Stimulated activated CD4-positive, alpha-beta T cell treated with anti-CD3 and anti-CD28 coated beads, Interleukin-2, amount 100 ng/mL, for 48 hours (primary cell): ENCODE measurements at places on chromosomes 4 and X.

GRCh38 chr4:21469438-21470300 is 478.9 kb downstream of the KCNIP4 start:
- DNase-seq, result no peak

GRCh38 chr4:32435308-32435707 is 1715.1 kb downstream of the PCDH7 start:
- DNase-seq, result no peak

GRCh38 chrX:138939038-138939437 is 227.5 kb upstream of the FGF13 start:
- no peak for DNase-seq

GRCh38 chr4:16443504-16444088 is 217.3 kb upstream of the TAPT1 start:
- DNase-seq, result no peak

DNA sequence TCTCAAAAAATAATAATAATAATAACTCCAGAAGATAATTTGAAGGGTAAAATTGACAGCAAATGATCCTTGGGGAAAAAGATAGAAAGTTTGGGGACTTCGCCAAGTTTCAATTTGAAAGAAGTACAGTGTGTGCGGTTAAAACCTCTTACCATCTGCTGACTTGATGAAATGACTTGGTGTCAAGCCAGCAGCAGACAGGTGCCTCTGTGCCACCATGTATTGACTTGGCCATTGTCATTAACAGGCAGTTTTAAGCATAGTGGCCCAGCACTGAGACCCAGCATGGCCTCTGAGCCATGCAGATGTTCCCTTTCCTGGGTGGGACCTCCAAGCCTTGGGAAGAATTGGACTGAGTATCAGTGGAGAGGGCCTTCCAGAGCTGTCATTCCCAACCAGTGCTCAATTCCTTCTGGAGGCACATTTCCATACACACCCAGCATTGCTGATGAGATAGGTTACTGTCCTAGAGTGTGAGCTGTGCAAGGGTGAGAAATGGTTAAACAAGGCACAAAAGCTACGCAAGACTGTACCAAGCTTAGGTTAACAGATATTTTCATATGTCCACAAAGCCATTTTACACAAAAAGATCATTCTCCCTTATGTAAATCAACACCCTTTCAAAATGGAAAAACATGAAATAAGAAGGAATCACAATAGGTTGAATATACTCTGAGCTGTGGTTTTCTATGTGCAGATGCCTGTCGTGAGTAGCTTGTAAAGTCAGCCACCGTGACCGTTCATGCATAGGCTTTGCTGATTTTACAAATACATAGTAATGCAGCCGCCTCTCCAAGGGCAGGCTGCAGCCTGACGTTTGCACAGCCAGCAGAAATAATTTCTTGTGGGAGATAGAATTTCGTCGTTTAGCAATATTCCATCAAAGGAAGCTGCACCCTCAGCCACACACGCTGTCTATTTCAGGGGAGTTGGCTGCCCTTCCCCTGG is 59.4 kb upstream of the FBXW7 start:
- DNase-seq, result no peak

DNA sequence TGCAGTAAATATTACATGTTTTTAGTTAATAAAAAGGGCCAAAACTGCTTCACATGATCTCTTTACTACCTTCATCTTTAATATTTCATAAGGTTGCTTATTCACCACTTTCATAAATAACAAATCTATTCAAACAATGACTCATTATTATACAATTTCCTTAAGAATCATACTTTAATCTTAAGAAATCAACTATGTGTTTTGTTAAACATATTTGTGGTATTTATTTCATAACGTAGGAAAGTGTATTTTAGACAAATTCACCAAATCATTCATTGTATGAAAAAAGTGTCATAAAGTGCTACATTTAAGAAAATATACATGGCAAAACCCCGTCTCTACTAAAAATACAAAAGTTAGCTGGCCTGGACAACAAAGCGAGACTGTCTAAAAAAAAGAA is 150.5 kb upstream of the RXFP1 start:
- DNase-seq, result no peak

- no peak for DNase-seq
Measured at GRCh38 chr4:155161357-155161756, 47.1 kb upstream of the NPY2R start.

- DNase-seq, result no peak
Measured at GRCh38 chrX:110987292-110987691, 108.7 kb upstream of the PAK3 start.

- no peak for DNase-seq
Measured at GRCh38 chr4:153553155-153553818, 87.1 kb downstream of the TMEM131L start.

- DNase-seq, result no peak
Measured at GRCh38 chrX:97234471-97235081, 350.9 kb downstream of the RPA4 start.

DNA sequence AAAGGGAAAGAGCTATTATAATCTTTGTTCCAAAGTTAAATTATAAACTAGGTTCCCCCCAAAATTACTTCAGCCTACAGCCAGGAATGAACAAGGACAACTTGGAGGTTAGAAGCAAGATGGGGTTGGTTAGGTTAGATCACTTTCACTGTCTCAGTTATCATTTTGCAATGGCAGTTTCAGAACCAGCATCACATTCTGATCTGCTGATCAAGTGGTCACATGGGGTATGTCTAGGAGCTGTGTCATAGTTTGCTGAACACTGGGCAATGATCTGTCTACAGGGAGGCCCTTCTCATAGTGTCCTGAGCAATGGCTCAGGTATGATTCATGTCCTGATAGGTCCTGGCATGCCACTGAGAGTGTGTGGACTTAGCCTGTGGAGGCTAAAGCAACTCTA is 41.6 kb upstream of the XIAP start:
- no peak for DNase-seq

DNA sequence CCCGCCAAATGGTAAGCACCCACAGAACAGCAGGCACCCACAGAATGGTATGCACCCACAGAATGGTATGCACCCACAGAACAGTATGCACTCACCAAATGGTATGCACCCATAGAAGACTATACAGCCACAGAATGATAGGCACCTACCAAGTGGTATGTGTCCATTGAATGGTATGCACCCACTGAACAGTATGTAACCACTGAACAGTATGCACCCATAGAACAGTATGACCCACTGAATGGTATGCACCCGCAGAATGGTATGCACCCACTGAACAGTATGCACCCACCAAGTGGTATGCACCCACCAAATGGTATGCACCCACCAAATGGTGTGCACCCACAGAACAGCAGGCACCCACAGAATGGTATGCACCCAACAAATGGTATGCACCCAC is 40.1 kb downstream of the CCDC149 start:
- no peak for DNase-seq

GRCh38 chrX:138026211-138026610 is 460.3 kb downstream of the ZIC3 start:
- no peak for DNase-seq

DNA sequence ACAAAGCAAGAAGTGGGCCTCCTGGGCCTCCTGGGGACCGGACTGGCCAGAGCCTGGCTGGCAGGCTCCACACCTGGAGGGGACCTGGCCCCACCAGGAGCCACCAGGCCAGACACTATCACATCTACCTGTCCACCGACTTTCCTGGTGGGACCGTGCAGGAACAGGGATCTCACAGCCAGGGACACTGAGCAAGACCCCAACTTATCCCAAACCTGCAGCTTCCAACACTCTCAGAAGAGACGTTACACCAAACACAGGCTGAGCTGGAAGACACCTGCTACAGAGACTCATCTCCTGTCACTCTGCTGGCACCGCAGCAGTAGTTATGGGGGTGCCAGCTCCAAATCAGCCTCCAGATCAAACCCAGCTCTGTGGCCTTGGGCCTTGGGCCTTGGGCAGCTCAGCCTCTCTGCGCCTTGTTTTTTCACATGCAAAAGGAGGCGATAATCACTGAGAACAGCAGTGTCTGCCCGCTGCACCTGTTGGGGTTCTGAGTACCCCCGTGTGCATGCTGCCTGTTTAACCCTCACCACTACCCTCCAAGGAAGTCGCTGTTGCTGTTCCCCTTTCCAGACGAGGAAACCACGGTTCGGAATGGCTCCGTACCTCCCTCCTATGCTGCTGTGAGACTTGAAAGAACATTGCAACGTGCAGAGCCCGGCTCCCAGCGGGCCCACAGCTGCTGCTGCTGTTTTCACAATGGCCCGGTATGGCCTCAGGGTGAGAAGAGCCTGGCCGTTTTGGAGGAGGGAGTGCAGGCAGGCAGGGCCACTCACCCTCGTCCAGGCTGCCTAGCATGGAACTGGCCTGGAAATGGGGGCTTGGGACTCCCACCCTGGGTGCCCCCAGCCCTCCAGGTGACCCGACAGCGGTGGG is 69.6 kb downstream of the ADRA2C start:
- DNase-seq, result no peak

- DNase-seq, result no peak
Measured at GRCh38 chrX:56314334-56314733, 82.2 kb downstream of the KLF8 start.

- no peak for DNase-seq
Measured at GRCh38 chrX:35699642-35700041, 98.5 kb upstream of the MAGEB16 start.

- no peak for DNase-seq
Measured at GRCh38 chr4:113469023-113469390, 292.5 kb downstream of the CAMK2D start.

DNA sequence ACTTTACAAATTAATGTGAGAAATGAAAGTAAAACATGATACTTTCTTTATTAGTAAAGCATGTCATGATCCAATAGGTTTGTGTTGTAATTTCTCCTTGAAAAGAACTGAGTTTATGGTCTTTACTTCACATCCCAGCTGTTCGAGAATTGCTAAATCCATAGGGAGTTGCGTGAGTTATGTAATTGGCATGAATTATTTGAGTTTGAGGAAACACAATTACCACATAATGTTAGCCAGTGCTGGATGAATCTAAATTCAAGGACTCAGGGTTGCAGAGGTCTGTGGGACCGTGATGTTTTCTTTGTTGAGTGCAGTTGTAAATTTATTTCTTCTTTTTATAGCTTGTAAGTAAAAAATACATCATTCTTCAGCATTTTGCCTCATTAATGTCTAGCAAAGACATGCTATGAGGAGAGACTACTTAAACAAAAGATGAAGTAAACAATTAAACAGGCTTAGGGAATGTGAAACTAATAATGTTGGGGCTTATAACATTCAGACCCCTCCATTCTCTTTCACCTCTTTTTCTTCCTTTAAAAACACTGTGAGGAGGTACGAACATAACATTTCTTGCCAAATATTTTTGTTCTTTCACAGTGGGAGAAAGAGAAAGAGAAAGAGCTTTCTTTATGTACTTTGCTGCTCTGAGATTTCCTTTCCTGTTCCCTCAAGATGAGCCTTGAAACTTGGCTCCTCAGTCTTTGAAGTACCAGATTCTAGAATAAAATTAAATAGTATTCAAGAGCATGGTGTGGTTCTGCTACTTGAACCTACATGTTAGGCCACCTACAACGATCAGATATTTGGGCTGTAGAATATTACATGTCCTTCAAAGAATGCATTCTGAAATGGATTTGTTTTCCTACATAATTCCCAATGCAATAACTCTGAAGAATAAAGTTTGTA is 159.6 kb upstream of the ANK2 start:
- DNase-seq, result no peak

DNA sequence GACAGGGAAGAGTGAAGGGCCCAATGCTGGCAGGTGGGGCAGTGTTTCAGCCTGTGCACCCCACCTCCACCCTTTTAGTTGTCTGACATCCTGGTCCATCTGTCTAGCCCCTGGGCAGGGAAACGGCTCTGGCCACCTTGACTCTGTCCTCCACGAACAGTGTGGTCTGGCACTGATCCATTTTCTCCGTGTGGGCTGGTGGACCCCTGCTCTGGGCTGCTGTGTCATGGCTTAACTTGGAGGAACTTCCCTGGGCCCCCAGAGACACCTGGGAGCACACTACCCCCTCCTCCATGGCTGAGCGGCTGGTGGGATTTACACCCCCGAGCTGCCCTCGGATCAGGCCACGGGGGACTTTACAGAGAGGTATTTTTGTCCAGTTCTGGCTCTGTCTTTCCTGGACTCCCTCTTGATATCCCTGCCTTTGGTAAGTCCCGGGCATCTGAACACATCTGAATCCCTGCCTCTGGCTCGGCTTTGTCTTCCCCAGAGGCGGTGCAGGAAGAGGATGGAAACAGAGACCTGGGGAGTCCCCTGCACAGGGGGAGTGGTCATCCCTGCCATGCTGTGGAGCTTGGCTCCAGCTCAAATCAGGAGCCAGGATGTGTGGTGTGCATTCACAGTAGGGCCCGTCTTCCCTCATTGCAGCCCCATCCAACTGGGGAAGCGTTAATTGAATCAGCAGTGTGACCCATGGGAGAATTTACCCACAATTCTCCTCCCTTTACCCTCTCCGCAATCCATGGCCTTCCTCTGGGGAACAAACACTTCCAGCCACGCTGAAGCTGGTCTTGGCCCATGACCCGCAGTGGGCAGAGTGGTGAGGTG is 6.3 kb upstream of the NKX1-1 start:
- DNase-seq, result no peak

- DNase-seq, result no peak
Measured at GRCh38 chrX:119158226-119158625, 30.6 kb upstream of the KIAA1210 start.

DNA sequence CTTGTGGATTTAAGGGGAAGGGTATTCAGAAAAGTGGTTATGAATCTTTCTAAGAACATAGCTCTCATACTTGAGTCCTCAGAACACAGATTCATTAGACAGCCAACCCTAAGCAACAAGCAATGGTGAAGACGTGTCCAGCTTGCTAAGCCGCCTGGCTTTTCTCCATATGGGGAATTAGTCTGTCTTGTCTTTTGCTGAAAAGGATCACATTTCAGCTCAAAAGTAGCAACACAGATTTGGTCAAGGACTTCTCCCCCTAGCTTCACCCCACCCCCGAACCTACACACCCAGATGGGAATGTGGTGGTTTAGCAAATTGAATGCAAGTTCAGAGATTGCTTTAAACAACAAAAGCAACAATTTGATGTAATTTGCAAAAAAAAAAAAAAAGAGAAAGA is 103.3 kb upstream of the RASGEF1B start:
- DNase-seq, result no peak

- DNase-seq, result no peak
Measured at GRCh38 chrX:154549766-154550165, 2.3 kb downstream of the IKBKG start.

- DNase-seq, result no peak
Measured at GRCh38 chr4:147842573-147842972, 110.7 kb downstream of the ARHGAP10 start.

- DNase-seq, result no peak
Measured at GRCh38 chr4:159837071-159837470, 734.2 kb downstream of the RAPGEF2 start.

DNA sequence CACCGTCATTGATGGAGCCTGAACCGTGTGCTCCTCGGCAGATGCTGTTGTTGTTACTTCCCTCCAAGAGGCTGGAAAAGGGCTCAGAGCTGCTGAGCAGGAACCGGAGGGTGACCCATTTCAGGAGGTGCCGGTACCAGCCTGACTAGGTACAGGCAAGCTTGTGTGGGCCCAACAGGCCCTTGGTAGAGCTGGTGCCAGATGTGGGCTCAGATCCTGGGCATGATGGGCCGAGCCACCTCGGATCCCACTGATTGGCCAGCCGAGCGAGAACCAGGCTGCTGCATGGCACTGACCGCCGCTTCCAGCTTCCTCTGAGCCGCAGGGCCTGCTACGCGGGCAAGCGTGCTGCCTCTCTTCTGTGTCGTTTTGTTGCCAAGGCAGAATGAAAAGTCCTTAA is 33.7 kb downstream of the NOP14 start:
- no peak for DNase-seq

- DNase-seq, result no peak
Measured at GRCh38 chr4:158094413-158095134, 78.3 kb downstream of the GASK1B start.
